NCI-H2081 treated with DMSO at 0.1 percent for 48 hours (cell line): ENCODE measurements at places on chromosomes 11 and 22.

DNA sequence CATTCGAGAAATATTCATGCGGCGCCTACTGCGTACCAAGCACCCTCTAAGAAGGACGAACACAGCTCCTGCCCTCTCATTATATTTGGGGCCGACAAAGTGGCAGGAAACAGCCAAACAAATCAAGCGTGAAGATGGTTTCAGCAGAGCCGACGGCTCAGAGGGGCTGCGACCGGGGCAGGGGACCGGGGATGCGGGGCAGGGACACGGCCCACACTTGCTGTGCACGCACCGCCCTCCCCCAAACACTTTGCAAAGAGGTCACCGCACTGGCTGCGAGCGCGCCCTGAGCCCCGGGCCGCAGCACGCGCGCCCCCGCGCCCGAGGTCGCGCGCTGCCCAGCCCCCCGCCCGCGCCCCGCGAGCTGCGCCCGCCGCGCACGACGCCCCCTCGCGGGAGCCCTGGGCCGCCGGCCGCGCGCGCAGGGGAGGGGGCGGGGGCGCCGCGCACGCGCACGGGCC lies 255 bp upstream of the SYNGR1 start:
- no peak for DNase-seq

GRCh38 chr11:70240337-70240736 lies 30.2 kb upstream of the PPFIA1 start:
- no peak for DNase-seq

GRCh38 chr22:49160261-49161001 lies 667.2 kb downstream of the BRD1 start:
- DNase-seq: no peak

GRCh38 chr11:128346804-128347203 lies 240.6 kb downstream of the ETS1 start:
- no peak for DNase-seq

DNA sequence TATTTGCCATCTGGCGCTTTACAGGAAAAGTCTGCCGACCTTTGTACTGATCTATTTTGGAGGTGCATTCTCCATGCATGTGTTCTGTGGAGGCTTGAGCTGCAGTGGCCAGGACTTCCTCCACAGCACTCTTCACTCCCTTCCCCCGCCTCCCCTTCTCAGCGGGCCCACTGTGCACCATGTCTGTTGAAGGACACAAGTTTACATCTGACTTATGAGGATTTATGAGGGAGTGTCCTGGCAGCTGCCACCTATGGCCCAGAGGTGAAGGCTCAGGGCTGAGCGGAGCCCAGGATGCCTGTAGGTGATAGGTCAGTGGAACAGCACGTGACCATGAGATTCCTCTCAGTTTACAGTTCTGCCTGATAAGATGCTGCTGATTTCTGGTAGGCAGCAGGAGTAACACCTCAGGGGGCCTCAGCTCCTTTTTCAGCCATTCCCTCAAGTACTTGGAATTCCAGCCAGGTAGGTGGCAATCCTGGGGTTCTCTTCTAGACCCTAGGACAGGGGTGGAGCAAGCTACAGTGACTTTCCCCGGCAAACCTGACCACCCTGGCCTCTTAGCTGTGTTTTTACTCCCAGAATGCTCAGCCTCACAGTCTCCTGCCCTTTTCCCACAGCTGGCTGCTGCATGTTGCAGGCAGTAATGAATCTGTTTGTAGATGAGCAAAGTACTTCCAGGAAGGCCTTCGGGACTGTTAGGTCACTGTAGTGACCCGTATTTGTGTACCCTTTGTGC lies 59.9 kb downstream of the PPFIBP2 start:
- no peak for DNase-seq

DNA sequence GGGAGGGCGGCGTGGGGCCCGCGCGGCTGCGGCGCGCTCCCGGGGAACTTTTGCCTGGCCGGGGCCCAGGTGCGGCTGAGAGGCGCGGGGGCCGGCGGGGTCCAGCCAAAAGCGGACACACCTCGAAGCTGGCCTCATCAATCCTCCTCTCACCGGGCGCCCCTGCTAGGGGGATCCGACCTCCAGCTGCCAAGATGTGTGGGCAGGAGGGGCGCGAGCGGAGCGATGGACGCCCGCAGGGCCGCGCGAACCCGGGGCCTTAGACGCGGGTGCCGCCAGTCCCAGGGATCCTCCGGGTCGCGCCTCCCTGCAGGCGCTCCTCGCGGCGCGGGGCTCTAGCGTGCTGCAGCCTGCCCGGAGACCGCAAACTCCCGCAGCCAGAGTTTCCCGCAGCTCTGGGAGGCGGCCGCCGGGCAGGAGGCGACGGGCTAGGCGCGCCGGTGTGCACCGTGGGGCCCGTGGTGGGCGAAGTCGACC lies 785 bp downstream of the IGSF9B start:
- DNase-seq: no peak

DNA sequence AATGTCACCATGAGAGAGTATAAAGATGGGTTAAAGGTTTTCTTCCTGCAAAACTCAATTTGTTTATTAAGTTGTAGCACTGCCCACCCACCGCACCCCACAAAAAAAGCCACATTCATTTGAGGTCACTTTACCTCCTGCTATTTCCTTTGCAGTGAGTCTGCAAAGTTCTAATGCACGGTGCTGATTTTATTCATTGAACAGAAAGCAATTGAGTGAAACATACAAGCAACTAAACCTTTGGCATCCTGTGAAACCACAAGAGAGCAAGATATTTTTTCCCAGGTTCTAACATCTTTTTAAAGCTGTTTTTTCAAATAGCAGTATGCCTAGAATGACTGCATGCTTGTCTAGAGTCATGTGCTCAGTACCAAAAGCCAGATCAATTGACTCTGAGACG lies 39.0 kb downstream of the RRAS2 start:
- no peak for DNase-seq

- DNase-seq: no peak
Observed at GRCh38 chr22:48403521-48404403, 1423.9 kb downstream of the BRD1 start.

DNA sequence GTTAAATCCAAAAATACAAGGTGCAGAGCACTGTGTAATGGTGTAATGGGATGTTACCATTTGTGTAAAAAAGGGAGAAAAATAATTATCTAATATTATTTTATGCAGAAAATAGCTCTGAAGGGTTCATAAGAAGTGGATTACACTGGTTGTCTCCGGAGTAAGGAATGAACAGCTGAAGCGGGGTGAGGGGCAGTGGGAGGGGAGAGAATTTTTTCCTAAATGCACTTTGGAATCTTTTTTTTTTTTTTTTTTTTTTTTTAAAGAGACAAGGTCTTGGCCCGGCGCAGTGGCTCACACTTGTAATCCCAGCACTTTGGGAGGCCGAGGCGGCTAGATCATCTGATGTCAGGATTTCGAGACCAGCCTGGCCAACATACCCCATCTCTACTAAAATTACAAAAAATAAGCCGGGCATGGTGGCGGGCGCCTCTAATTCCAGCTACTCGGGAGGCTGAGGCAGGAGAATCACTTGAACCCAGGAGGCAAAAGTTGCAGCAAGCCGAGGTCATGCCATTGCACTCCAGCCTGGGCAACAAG lies 6.8 kb upstream of the POLR3H start:
- no peak for DNase-seq

DNA sequence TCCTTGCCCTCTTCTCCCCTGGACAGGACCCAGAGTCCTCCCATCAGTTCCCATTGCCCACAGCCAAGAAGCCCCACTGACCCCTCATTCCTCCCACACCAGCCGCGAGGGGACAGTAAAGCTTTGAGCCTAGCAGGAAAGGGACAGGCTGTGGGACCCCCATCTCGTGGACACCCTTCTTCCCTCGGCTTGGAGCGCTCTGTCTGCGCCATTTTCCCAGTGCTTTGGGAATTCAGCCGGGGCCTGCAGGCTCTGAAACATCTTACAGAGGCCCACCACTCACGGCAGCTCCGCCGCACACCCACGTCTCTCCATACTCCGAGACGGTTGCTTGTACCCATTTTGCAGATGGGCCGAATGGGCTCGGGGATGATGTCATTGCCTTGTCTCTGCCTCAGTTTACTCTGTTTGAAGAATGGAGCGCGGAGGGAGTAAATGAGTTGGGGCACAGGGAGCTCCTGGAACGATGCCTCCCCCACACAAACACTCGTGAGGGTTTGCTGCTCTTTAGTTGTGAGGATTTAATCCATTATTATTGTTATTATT lies 447.7 kb downstream of the TBC1D22A start:
- no peak for DNase-seq

DNA sequence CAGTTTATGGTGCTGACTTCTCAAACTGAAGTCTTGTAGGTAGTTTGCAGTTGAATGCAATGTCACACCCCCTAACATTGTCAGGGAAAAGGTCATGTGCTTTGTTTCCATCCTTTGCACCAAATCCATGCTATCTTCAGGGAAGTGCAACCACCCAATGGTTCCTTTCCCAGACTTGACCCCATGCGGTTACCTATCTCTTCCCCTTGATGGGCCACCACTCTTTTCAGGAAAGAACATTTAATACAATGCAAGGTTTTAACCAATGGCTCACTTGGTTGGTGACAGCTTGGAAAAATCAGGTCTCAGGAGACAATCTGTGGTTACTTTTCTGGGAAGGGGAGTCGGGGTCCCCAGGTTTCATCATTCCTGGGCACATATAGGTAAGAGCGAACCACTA lies 2.1 kb downstream of the ABTB2 start:
- DNase-seq: no peak

DNA sequence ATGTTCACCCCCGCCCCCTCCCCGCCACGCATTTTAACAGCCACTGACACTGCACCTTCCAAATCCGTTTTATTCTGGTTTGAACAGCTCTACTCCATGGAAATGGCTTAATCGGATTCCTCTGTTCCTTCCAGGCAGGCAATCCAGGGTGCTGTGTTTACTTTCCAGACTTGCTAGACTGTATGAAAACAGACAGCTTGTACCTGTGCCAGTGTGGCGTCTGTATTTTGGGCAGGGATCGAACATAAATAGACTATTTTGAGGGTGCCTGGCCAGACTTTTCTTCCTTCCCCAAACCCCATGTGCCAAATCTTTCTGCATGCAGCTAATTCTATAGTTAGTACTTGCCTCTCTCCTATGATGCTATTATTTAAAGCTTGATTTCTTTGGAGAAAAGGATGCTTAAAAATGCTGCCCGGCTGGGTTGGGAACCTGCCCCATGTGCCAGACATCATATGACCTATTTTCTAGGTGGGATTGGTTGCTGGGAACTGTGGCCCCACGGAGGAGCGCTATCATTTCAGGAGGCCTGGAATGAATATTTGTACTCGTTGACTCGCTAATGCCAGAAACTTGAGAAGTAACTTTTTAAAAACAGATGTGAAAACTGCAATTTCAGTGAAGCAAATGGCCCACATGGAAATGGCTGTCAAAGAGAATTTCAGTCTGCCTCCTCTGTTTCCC lies 814.8 kb downstream of the BRD1 start:
- no peak for DNase-seq

GRCh38 chr11:3655547-3655946 lies 10.6 kb downstream of the ART1 start:
- no peak for DNase-seq
